ENCODE measurements at places on chromosomes 5 and 9.

DNA sequence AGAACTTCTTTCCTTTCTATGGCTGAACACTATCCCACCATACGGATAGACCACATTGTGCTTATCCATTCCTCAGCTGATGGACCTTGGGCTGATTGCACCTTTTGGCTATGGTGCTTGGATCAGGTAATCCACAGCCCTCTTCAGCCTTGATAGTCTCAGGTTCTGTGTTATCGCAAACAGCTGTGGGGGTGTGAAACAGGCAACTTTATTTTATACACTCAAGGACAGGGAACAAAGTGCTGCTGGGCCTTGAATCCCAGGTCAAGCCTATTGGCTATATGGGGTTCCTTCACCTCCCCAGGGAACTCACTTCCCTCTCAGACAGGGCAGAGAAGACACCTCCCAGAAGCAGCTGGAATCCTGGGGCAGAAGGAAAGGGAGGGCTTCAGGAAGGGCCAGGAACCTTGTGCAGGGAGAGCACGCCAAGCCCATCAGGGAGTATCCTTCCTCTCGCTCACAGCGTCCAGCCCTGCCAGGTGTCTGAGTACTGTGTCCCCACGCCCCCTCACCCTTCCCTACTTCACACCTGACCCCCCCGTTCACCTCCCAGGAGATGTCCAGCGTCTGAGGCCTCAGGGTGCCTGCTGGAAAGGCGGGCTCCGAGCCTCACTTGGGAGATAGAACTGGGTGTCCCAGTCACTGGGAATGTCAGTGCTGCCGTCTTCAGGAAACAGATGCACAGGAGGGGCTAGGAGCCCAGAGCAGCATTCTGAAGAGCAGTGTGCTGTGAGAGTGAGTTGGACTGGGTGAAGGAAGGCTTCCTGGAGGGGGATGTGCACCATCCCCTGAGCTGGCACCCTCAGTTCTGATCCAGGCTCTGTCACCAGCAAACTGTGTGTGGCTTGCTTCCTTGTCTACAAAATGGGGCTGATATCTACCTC is 32.8 kb downstream of the AFAP1L1 start:
- H3K4me3 ChIP-seq, result no peak overlapping the region
- no peak for DNase-seq
- H3K36me3 ChIP-seq, result no peaks in the 10 kb centered on the region
- no peaks in the 10 kb centered on the region for H3K27me3 ChIP-seq
- no peaks in the 10 kb centered on the region for H3K4me1 ChIP-seq

GRCh38 chr9:19992556-19992955 is 203.7 kb upstream of the SLC24A2 start:
- no peak overlapping the region for H3K4me3 ChIP-seq
- H3K27ac ChIP-seq, result no peak overlapping the region
- H3K36me3 ChIP-seq, result no peaks in the 10 kb centered on the region
- no peaks in the 10 kb centered on the region for H3K27me3 ChIP-seq
- no peaks in the 10 kb centered on the region for H3K4me1 ChIP-seq

- no peaks in the 10 kb centered on the region for H3K27me3 ChIP-seq
- no peaks in the 10 kb centered on the region for H3K4me1 ChIP-seq
- no peak overlapping the region for H3K27ac ChIP-seq
- H3K36me3 ChIP-seq, result no peaks in the 10 kb centered on the region
- no peak for DNase-seq
- H3K4me3 ChIP-seq, result no peak overlapping the region
Observed at GRCh38 chr9:86997156-86997555, 49.9 kb upstream of the GAS1 start.

- no peaks in the 10 kb centered on the region for H3K27me3 ChIP-seq
- no peaks in the 10 kb centered on the region for H3K4me1 ChIP-seq
- H3K4me3 ChIP-seq, result no peak overlapping the region
- H3K36me3 ChIP-seq, result no peaks in the 10 kb centered on the region
- no peak for DNase-seq
- no peak overlapping the region for H3K27ac ChIP-seq
Observed at GRCh38 chr5:154176181-154176580, 14.4 kb upstream of the GALNT10 start.

DNA sequence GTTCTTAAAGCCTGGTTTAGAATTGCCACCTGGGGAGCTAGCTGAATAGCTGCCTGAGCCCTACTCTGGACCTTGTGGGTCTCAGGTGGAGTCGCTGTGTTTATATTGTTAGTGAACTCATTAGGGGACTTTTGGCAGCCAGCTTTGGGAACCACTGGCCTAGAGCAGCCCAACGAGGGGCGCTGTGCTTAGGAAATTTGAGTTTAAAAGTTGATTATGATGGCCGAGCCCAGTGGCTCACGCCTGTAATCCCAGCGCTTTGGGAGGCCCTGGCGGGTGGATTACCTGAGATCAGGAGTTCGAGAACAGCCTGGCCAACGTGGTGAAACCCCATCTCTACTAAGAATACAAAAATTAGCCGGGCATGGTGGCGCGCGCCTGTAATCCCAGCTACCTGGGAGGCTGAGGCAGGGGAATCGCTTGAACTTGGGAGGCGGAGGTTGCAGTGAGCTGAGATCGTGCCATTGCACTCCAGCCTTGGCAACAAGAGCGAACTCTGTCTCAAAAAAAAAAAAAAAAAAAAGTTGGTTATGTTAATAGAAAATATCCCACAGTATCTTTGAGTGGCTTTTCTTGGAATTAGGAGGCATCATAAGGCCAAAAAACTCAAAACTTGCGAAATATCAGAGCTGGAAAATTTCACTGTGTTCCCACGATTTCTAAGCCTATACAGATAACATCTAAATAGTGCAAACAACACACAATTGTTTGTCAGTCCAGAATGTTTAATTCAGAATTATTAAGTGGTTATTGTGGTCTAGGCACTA is 809 bp downstream of the MCCC2 start:
- no peaks in the 10 kb centered on the region for H3K4me1 ChIP-seq
- H3K27ac ChIP-seq, result peak overlapping the region; percentile 91
- peak; percentile 52 for DNase-seq
- H3K36me3 ChIP-seq, result no peaks in the 10 kb centered on the region
- no peaks in the 10 kb centered on the region for H3K27me3 ChIP-seq
- H3K4me3 ChIP-seq, result peak overlapping the region; percentile 81

GRCh38 chr9:129834489-129835127 is 467 bp downstream of the C9orf78 start:
- no peak for DNase-seq
- peak overlapping the region; percentile 100 for H3K4me3 ChIP-seq
- H3K4me1 ChIP-seq, result peaks cover 9% of the 10 kb centered on the region
- peaks cover 12% of the 10 kb centered on the region for H3K36me3 ChIP-seq

- DNase-seq, result peak; percentile 66
- H3K4me1 ChIP-seq, result peaks cover 12% of the 10 kb centered on the region
Observed at GRCh38 chr5:123035360-123035917, 1.1 kb downstream of the PPIC start.
